BE2C (cell line): ENCODE measurements at places on chromosomes 7 and 10.

GRCh38 chr7:1228545-1229201 is 4.0 kb upstream of the UNCX start:
- no peak for DNase-seq

DNA sequence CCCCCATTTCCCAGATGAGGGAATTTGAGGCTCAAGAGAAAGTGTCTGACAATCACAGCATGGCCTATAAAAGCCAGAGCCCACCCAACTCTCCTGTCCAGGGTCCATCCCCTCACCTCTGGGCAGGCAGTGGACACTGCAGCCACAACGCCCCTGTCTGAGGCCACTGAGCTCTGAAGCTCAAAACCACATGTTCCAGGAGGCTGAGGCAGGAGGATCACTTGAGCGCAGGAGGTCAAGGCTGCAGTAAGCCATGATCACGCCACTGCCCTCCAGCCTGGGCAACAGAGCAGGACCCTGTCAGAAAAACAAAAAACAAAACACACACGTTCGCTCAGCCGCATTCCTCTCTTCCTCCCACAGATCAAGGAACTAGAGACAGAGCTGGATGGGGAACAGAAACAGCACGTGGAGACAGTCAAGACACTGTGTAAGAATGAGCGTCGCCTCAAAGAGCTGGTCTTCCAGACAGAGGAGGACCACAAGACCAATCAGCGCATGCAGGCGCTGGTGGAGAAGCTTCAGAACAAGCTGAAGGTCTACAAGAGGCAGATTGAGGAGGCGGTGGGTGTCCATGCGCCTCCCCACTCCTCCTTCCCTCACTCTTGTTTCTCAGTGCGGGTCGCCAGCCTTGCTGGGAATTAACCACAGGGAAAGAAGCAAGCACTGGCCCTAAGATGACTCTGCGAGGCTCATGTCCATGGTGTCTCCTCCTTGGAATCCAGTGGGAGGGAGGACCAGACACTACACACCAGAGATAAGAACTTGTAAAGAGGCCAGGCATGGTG is 20.0 kb upstream of the ARPC1A start:
- DNase-seq, result no peak

DNA sequence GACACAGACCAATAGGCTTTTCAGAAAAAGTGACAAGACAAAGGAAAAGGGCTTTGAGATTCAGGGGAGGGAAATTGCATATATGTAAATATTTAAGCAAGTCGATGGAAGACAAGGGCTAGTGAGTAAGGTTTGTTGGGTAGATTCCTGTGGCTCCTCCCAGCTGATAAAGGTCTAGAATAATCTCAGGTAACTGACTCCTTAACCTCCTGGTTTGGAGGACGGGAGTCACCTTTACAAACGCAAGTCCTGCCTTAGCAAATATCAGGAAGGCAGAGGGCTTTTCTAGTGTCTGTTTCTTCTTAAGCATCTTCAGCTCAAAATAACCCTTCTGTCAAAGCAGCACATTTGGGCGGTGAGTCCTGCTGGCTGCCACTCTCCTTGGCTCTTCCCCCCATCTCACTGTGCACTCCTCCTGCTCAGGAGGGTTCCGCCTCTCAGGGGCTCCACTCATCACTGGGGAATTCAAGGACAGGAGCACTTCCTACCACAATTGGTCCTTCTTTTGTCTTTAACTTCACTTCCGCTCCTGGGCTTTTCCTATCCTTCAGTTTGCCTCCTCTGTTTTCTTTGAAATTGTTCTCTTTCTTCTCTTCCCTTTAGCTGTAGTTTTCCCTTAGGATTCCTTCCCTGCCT is 496.3 kb upstream of the KLF6 start:
- no peak for DNase-seq

GRCh38 chr10:26474026-26474425 is 35.9 kb downstream of the APBB1IP start:
- DNase-seq, result no peak

GRCh38 chr10:30897048-30897447 is 134.6 kb downstream of the ZNF438 start:
- DNase-seq, result no peak

DNA sequence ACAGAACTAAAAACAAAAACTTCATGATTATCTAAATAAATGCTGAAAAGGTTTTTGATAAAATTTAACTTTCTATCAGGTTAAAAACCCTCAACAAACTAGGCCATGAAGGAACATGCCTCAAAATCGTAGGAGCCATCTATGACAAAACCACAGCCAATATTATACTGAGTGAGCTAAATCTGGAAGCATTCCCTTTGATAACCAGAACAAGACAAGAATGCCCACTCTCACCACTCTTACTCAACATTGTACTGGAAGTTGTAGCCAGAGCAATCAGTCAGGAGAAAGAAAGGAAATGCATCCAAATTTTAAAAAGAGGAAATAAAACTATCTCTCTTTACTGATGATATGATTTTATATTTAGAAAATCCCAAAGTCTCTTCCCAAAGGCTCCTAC is 228.7 kb downstream of the CHRM2 start:
- DNase-seq, result no peak

GRCh38 chr7:14751461-14751860 is 151.1 kb downstream of the DGKB start:
- no peak for DNase-seq

DNA sequence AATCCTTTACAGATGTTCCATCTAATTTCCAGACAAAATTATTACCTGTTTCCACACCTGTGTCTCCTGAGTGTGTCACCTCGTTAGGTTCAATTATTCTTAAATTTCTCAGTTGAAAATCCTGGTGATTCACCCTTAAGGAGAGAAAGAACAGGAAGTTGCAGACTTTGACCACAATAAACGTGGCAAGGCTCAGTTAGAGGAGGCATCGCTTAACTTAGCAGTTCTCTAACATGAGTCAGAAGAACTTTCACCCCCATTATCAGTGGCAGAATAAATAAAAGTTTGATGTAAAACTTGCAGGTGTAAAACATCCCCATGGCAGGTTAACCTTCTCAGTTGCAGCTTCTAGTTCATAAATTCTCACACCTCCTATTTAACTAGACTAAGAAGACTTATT is 8.3 kb downstream of the XPNPEP1 start:
- no peak for DNase-seq

- DNase-seq, result no peak
Measured at GRCh38 chr7:37359662-37360444, 88.8 kb downstream of the ELMO1 start.

- no peak for DNase-seq
Measured at GRCh38 chr7:139995017-139995915, 67.5 kb downstream of the PARP12 start.

DNA sequence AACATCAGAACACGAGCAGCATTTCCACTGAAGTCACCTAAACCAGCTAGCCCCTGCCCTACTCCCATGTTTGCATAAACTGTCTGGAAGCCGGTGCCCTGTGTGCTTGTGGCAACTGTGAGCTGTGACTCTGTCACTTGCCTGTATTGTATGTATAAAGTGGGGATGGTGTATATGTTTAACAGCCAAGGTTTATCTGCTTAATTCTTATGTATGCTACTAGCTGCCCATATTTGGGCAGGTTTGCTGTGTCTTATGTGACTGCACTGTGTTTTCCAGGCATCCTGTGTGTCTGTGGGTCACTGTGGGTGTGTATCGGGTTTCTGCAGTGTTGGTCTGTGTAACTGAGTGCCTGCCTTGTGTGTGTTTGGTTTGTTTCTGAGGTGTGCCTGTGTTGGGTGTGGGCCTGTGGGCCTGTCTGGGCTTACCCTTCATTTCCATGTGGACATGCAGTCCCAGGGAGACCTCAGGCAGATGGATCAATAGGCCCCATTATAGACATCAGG is 9.3 kb downstream of the LBX1 start:
- no peak for DNase-seq

GRCh38 chr10:98638920-98639319 is 192.2 kb upstream of the HPS1 start:
- no peak for DNase-seq

DNA sequence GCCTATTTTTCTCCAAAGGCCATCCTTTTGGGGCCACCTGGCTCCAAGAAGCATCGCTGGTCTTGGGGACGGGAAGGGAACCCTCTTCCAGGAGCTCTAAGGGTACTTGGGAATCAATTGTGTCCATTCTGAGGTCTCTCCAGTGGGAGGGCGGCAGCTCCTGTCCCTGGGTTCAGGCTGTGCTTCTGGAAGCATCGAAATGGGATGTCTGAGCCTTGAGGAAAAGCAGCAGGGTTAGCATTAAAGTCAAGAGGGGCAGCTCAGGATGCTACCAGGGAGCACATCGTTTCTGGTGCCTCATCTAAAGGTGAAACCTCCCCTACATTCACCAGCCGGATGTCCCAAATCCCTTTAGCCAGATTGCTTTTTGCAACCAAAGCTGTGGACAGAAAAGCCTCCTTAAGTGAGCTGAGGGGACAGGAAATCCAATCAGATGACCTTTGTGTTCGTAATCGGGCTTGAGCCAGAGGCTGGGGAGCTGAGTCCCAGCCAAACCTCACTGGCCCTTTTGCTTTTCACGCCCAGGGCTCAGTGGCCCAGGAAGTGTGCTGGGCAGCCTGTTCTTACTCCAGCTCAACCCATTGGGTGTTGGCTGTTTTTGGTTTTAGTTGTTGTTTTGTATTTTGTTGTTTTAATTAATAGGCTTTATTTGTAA is 88.8 kb upstream of the ANLN start:
- DNase-seq, result no peak
